ENCODE measurements at places on chromosomes 6 and 20.

- DNase-seq: peak; percentile 59
Observed at GRCh38 chr6:26044140-26045064, 42.8 kb upstream of the HFE start.

DNA sequence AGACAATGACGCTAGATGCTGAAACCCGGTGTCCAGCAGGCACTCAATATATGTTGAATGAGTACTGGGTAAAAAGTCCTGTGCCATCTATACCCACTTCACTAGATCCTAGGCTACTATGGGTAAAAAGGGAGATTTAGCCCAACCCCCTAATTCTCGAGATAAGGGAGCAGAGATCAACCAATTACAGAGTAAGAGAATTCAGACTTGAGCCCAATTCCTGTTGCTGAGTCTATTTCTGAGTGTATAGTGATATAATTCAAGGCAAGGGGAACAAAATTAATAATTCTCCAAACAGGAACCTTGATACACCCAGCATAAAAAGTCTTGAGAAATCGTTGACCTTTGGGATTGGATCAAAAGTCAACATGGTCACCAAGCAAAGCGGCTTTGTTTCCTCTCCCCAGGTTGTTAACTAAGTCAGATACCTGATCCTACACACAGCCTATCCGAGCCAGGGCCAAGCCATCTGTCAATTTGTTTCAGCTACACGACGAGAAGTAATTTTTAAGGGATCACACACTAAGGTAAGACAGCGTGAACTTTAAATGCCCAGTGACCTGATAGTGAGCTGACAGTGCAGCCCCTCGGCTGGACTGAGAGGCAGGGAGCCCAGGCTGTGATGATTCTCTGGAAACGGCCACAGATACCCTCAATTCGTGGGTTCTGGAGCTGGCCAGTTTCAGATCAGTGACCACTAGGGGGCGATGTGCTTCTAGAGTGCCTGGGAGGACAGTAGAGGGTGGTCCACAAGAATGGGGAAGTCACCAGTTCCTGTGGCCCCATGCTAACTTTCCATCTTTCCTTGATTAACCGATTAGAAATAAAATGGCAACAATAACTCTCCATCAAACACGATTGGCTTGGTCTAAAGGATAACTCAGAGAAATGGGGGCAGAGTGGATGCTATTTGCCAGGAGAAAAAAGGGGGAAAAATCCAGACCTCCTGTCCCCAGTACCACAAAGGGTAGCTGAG is 46.2 kb downstream of the SLC22A23 start:
- peak; percentile 81 for DNase-seq

DNA sequence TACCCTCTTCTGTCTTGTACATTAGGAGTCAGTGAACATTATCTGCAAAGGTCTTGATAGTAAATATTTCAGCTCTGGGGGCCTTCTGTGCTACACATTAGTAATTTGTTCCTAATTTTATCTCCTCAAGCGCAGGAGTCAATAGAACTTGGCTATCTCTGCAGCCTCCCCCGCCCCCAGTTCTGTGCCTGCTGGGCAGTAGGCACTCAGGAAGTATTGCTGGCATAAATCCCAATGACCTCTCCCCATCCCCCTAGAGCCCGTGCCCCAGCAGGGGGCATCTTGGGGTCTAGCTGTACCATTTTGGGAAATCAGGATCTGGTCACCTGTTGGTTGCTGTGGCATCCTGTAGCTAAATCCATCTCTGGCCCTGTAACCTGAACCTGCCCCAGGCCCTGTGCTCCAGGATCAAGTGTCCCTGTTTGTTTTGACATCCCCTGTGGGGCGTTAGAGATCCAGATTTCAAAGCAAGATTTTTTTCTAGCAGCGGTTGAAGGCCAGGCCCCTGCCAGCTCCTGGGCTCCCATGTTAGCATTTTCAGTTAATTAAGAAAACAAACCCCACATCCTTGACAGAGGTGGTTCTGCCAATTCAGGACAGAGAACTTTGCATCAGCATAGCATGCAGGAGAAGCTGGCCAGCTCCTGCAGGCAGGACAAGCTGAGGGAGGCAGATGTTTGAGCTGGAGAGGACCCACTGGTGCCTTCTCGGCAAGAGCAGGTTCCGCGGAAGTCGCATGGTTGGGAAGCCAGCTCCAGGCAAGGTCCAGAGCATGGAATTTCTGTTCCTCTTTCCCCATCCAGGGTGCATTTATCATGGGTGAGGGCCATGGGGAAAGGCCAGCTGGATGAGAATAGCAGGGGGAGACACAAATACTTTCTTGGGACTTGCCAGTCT is 32.1 kb downstream of the DAAM2 start:
- no peak for DNase-seq

GRCh38 chr20:20967564-20968184 is 138.5 kb downstream of the LINC00237 start:
- no peak for DNase-seq

DNA sequence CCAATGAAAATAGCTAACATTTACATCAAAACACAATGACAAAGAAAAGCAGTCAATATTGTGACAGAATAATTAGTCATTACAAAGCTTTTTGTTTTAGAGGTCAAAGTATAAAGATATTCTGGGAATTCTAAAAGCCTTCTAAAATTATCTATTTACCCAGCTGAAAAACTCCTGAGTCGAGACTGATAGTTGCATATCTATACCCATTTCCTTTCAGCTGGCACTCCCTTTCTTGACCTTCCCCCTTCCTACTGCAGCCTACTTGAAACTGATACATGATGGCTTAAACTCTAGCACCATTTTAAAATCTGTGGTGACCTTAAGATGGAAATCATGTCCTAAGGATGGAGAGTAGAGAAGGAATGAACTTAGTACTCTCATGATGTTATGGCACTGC is 38.6 kb downstream of the LMBRD1 start:
- no peak for DNase-seq

- DNase-seq: no peak
Observed at GRCh38 chr6:73234733-73235132, 9.4 kb upstream of the KHDC1L start.

DNA sequence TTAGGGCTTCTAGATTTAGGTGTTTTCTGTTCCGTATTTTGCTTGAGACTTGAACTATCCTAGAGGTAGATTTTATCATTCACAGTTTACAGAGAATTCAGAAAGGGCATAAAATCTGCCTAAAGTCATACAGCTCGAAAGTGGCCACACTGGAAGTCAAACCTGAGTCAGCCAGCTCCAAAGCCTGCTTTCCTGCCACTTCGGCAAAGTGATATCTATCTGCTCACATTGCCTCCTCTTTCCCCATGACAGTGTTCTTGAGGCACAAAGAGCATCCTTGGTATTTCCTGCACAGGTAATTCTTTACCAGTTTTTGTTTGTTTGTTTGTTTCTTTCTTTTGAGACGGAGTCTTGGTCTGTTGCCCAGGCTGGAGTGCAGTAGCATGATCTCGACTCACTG is 19.4 kb upstream of the SCUBE3 start:
- no peak for DNase-seq

- DNase-seq: no peak
Observed at GRCh38 chr20:9949563-9949962, 85.2 kb upstream of the ANKEF1 start.

GRCh38 chr20:48051794-48052474 is 266.7 kb upstream of the SULF2 start:
- DNase-seq: peak; percentile 69

- DNase-seq: peak; percentile 16
Observed at GRCh38 chr6:95519228-95520037, 57.9 kb upstream of the MANEA start.

- DNase-seq: no peak
Observed at GRCh38 chr20:38272398-38272797, 11.9 kb upstream of the KIAA1755 start.

DNA sequence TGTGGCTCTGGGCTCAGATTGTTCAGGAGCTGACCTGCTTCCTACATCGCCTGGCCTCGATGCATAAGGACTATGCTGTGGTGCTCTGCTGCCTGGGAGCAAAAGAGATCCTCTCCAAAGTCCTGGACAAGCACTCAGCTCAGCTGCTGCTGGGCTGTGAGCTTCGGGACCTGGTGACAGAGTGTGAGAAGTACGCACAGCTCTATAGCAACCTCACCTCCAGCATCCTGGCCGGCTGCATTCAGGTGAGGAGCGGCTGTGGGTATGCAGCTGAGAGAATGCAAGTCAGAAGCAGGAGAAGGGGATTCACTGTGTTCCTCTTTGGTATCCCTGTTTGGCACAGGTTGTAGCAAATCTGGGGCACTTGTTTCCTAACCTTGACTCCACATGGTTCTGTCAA is 17.9 kb downstream of the CUL9 start:
- DNase-seq: no peak

- DNase-seq: no peak
Observed at GRCh38 chr20:24736844-24737211, 212.2 kb upstream of the CST7 start.

GRCh38 chr6:111688331-111688730 is 82.7 kb upstream of the TRAF3IP2 start:
- DNase-seq: no peak

DNA sequence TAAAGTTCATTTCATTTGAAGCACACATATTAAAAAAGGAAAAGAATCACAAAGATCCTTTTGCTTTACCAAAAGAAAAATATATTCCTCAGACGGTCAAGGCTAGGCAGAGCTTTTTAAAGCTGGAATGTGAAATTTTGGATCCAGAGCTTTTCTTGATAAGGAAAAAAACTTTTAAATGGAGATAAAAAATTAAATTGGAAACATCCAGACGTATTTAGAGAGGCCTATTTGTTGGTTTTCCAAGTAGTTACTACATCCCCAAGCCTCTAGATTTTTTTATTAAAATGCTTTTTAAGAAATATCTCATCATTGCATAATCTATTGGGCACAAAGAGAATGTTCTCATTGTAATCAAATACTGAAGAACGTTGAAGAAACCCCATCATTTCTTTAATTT is 385.7 kb upstream of the CITED2 start:
- no peak for DNase-seq

DNA sequence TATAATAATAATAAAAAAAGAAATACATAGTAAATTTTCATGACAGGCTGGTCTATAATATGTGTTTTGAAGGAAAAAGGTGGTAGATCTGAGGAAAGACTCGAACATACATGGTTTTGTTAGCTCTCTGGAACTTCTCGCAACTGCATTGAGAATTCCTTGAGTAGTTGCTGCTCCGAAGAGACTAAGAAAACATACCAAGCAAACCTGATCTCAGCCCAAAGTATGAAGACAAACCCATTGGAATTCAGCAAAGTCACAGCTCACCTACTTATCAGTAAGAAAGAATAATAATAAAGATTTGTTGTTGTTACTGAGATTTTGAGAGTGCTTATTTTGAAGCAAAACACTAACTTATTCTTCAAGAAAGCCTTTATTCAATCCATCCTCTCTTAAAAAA is 1107.1 kb upstream of the EYS start:
- DNase-seq: no peak

- no peak for DNase-seq
Observed at GRCh38 chr6:115717472-115717871, 343.2 kb downstream of the FRK start.

DNA sequence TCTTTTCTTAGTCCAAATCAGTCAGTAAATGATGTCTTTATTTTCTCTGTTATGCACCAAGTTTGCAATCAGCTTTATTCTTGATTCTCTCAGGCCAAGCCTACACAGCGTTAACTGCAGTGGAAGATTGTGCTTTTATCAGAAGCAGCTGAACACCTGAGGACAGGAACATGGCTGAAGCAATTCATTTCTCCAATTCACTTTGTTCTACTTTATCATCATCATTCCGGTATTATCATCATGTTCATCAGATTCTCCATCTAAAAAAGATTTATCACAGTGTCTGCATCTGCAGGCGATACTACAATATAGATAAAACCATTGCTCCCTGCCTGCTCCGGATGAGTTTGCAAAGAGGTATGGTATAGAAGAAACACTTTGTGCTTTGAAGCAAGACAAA is 68.1 kb upstream of the STMND1 start:
- no peak for DNase-seq

GRCh38 chr6:119090256-119090655 is 11.8 kb upstream of the FAM184A start:
- no peak for DNase-seq
